Cortex of kidney (tissue), 1 donor: ENCODE measurements at places on chromosomes 12 and 14.
A peak's percentile ranks its signal among the peaks of the same experiment; 100 is the strongest.

DNA sequence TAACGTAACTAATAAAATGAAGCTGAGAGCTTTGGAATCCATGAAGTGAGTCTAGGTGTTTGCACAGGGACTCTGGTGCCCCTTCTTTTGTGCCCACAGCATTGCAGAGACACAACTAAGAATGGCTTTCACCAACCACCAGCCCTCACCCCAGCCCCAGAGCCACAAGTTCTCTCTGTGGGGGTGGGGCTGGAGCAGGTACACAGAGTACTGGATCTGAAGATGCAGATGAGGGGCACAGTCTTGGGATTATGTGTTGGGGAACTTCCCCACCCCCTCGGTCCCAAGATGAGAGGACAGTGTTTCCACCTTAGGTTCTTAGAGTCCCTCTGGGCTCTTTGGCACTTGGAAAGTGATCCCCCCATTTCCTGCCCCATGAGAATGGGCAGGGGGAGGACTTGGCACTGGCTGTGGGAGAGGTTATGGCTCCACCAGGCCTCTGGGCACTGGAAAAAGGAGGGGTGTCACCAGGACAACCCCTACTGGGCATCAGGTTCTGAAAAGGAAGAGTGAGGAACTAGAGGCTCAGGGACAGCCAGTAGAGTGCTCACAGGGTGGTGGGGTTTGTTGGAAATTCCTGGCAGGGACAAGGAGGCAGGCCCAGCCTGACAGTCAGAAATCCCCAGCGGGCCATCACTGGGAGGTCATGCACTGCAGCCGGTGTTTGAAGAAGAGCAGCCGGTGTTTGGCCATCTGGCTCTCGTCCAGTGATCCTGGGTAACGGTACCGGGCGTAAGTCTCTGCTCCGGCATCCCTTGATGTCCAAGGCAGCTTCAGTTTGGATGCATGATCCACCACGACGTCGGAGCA is 6.7 kb downstream of the B4GALNT1 start:
- no peak for DNase-seq

- DNase-seq = no peak
Observed at GRCh38 chr12:110102255-110102654, 21.9 kb upstream of the IFT81 start.

DNA sequence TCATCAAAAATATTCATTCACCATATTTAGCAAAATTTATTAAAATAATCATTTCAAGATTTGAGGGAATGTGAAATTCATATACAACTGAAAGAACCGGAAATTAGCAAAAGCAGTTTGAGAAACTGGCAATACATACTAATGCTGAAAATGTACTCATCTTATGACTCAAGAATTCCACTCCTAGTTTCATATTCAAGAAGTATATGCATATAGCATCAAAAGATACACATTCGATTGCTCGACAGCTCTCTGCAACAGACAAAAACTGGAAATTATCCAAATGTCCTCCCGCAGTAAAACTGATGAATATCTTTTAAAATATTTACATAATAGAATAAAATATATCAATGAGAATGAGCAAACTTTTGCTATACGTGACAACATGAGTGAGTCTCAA is 189.2 kb upstream of the MGAT4C start:
- DNase-seq = no peak

DNA sequence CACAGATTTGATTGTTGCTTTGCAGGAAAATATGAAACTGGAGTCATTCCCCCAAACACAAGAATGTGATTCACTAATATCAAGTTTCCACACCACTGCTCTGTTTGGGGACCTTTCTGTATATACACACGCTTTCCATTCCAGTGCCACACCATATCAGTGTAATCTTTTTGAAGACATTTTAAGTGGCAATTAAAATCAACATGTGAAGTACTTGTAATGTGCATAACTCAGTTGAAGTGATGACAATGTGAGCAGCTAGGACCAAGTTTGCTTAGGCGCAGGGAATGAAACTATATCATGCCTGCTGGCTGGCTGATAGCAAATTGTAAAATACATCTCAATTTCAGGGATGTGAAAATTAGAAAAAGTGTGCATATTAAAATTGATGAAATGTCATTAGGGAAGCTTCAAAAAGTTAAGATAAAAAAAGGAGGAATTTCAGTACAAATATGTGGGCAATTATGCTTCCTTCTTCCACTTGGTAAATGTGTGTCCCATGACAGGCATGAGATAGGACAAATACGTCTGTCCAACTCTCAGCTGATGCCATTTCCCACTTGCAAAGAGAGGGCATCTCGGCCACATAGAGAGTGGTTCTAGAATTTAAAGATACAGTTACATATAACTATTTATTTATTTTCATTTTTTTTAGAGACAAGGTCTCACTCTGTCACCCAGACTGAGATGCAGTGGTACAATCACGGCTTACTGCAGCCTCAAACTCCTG is 43.7 kb downstream of the HSPB8 start:
- no peak for DNase-seq

- DNase-seq = no peak
Observed at GRCh38 chr12:109771746-109772621, 58.4 kb downstream of the FAM222A start.

DNA sequence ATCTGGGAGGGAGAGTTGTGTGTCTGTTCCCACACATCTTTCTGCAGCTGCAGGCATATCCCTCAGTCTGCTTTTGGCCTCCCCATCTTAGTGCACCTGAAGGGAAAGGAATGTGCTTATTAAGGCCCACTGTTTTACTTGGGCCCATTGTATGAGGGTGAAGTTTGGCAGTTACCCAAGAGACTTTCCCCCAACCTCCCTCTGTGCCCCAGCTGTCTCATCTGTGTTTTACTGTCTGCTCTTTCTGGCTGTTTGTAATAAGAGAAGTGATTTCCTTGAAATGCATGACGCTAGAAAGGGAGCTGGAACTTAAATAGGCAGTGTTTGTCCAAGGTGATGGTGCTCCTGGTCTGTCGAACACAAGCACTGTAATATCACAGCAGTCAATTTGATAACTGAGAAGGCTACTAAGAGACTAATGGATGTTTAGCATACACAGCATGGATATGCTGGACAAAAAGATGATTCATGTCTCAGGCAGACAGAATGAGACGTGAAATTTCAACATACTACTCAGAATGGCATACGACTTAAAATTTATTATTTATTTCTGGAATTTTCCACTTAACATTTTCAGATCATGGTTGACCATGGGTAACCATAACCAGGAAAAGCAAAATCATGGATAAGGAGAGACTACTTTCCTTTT is 43.6 kb downstream of the FSCB start:
- no peak for DNase-seq

- DNase-seq = no peak
Observed at GRCh38 chr12:123896767-123897166, 75.9 kb downstream of the CCDC92 start.

- DNase-seq = no peak
Observed at GRCh38 chr14:35932659-35933159, 106.6 kb downstream of the BRMS1L start.

- no peak for DNase-seq
Observed at GRCh38 chr12:81976661-81977060, 217.5 kb upstream of the PPFIA2 start.

GRCh38 chr14:26218861-26219260 is 379.0 kb downstream of the NOVA1 start:
- no peak for DNase-seq

DNA sequence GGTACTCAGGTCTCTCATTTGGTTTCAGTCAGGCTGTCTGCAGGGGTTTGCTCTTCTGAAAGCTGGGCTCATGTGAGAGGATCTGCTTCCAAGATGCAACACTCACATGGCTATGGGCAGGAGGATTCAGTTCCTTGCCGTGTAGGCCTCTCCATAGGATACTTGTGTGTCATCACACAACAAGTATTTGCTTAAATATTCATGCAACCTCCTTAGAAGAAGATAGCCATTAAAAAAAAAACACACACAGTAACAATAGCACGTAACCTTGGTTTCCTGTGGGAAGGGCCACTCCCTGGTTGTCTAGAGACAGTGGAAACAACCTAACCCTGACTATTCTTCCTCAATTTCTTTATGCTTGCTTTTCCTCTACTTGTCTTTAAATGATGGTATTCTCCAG is 31.8 kb upstream of the CLEC4E start:
- DNase-seq = no peak

- peak; percentile 48 for DNase-seq
Observed at GRCh38 chr12:43835656-43836474, at the start of gene TMEM117. TMEM117 (plus strand) TSS chr12:43836081.

DNA sequence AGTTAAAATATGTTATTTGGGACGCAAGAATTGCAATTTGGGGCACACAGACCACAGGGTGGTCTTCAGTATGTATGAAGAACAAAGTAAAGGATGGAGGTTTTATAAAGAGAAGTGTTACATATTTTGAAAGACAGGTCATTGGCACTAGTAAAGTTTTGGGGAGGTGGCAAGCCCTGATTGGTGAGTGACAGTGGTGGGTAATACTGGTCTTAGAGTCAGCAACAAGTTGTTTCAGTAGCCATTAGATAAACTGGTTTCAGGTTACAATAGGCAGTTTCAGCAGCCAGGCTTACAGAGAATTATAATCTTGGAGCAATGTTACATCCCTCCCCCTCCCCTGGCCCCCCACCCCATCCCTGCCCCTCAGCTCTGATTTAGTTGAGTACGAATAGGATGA is 17.5 kb downstream of the MARK3 start:
- DNase-seq = no peak

GRCh38 chr12:49288412-49288853 is 6.5 kb upstream of the PRPH start:
- DNase-seq = no peak

DNA sequence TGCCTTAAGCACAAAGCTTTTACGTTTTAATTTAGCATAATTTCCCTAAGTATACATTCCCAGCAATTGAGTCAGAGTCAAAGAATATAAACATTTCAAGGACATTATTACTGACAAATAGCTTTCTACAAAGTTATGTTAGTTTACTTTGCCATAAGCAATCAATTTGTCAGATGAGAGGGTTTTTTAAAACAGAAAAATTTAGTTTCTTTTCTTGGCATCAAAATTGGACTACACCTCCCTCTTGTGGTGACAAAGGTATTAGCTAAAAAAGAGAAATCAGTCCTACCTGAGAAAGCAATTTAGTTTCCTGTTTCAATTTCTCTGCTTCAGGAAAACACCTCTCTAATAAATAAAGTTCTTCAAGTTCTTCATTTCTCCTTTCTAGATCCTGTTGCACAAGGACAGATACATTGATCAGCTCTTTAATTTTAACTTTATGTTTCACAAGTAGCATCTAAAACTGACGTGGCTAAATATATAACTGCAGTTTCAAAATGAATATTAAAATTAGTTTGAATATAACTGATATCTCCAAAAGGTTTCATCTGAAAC is 39.9 kb downstream of the DNAI7 start:
- DNase-seq = no peak

GRCh38 chr12:124767066-124767821 is 96.4 kb downstream of the SCARB1 start:
- DNase-seq = no peak

DNA sequence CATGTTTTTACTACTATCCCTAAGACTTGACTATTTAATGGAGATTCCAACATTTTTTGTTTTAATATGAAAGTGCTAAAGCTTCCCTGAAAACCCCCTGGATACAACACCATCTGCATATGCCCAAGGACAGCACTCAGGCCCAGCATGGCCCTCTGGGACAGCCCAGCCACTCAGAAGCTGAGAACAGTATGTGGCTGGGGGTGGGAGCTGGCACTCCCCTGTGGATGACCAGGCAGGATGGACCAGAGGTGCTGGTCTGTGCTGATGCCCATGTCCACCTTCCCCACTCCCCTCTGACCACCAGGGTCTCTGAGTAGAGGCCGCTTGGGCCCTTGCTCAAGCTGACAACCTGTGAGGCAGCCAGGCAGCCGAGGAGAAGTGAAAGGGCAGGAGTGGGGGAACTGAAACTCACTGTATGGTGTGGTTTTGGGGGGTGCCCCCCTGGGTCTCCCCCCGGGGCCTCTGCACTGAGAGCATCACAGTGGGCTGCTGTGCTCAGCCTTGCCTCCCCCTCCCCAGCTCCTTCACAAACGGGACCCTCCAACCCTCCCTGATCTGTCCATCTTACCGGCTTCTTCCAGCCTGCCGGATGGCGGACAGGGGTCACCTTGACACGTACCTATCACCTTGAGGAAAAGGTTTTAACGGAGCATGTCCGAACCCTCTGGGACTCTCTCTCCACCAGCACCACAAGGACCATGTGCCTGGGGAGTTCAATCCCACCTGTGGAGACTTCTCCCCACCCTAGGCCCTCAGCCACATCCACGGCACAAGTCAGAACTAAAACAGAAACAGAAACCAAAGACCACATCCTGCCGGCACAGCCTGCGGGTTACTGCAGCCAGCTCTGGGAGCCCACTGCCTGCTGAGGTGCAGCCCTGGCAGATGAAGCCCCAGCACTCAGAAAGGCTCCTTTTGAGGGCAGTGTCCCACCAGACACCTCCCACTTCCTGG is at the start of gene TMEM229B:
TMEM229B (minus strand) TSS at position 785 of the 957 bp plus-strand sequence. CDS start 14,798 bp downstream, outside the sequence.
- DNase-seq = no peak

DNA sequence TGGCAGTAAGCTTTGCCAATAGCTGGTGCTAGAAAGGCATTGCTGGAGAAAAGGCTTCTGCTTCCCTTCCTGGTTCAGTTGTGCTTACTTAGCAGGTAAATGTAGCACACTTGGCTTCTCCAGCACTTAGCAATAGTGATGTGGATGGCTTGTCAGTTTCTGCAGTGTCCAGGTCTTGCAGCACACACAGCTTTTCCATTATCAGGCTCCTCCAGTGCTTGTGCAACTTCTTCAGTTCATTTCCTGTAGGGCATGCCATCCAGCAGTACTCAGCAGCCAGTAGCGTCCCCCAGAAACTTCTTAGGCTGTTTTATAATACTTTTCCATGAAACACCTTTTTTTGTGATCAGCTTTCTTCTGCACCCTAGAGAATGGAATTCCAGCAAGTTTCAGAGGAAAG is 154.6 kb downstream of the SLC6A15 start:
- DNase-seq = no peak

DNA sequence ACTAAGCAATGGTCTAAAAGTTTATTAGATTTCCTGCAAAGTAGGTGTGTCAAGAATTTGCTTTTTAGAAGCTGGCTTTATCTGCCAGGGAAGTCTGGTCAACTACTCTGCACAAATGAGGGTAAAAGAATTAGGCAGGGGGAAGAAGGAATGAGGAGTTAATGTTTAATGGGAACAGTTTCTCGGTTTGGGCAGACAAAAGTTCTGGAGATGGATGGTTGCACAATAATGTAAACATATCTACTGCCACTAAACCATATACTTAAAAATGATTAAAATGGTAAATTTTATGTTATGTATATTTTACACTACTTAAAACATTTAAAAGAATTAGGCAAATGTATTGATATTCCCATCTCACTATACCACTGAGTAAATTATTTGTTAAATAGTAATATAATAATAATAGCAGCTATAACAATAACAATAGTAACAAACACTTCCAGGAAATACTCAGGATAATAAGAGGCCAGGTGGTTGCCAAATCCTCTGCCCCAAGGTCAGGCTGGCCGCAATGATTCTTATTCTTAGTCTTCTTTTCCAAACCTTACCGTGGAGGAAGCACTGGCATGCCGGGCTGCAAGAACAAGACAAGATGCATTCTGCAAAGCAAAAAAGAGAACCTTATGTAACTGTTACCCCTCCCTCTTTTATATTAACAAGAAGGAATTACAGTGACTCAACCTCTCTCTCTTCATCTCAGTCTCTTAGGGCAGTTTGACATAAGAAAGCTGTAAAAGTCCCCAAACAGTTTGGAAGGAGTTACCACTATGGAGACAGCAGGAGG is 13.9 kb downstream of the CS start:
- no peak for DNase-seq

GRCh38 chr12:26188641-26189040 is 6.7 kb upstream of the SSPN start:
- DNase-seq = no peak

- DNase-seq = no peak
Observed at GRCh38 chr14:51307551-51307950, 67.5 kb downstream of the TMX1 start.

GRCh38 chr12:21526721-21527345 is 737 bp downstream of the SPX start:
- no peak for DNase-seq

- no peak for DNase-seq
Observed at GRCh38 chr14:98035396-98035795, 1236.6 kb downstream of the BCL11B start.
